ENCODE measurements at places on chromosomes 5 and 9.

DNA sequence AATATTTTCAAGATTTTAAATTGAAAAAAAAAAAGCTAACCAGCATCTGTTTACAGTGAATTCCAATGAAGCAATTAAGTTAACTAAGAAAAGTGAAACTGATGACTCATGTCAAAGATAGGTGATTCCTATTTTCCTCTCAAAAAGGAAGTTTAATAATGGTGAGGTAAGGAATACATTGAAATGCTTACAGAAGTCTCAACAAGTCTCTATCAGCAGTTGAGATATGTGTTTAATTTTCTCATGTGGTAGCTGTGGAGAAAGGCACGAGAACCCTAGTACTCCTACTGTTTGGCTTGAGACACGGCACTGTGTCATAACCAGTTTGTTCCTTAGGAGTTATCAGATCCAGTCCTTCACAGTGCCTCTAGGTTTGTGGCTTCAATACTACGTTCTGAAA, 114.5 kb downstream of the SLC25A46 start:
- DNase-seq, result no peak

DNA sequence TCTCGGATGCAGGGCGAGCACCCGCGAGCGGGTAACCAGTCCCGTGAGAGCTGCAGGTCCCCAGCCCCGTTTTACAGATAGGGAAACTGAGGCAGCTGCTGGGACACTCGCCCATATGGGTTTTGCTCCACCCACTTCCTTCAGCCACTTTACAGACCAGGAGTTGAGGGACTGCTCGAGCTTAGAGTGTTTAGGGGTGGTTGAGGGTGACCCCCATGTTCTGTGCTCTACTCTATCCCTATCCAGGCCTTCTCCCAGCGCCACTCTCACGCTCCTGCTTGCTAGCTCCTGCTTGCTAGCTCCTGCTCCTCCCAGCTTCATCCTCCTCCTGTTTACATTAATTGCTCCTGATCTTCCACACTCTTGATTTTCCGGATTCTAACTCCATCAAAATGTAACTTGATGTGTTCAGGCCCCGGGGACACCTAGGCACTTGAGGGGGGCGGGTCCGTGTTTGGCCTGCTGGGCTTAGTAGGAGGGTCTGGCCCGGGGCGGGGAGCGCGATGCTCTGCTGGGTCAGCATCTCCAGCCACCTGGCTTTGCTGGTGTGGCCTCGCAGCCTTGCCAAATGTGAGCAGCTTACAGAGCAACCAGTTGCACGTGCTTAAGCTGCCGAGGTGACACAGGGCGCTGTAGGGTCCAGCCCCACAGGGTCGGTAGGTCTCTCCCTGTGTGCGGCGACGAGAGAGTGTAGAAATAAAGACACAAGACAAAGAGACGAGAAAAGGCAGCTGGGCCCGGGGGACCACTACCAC, 1.5 kb upstream of the PTGES2 start:
- no peak for DNase-seq

DNA sequence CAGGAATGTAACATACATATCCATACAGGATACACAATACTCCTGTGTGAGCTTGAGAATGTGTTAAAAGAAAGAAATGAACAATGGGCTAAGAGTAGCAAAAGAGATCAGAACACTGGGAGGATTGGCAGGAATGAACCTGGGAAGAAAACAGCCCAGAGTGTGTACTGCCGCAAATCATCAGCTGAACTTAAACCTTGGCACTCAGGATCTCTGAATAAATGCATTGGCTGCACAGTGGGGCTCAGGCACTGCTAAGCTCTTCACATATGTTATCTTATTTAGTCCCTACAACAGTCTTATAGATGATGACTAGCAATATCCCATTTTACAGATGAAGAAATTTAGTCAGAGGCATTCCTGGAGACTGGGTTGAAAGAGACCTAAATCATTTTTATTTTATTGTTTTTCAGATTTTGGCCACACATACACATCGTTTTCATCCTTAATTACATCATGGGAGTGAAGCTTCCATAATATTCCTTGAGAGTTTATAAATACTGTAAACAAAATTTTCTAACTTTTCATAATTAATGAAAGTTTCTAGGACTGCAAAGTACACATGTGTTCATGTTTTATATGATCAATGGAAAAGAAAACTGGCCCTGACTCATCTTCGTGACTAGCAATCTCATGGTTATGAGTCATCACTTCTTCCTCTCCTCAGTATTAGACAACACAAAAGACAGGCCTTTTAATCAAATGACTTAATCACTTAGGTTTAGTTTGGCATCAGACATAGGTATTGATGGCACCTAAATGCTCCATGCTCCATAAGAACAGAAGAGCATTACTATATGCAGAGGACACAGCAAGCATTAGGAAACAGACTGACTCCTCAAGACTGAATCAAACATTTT, 59.2 kb downstream of the CDH18 start:
- no peak for DNase-seq

DNA sequence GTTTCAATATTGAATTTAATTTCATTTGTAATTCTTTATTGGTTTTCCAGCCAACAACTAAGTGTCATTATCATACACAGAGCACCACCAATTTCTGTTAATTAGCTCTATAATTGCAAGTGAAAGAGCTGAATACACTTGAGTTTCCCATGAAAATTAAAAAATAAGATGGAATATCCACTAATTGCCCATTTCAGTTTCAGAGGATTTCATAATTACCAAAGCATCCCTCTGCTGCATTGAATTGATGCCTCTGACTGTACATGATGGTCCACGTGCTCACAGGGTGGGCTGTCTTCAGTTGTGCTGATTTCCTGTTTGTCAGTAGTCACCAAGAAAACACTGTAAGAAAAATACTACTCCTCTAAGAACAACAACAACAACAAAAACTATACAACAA, 163.8 kb downstream of the CHSY3 start:
- no peak for DNase-seq

- peak; percentile 25 for DNase-seq
Measured at GRCh38 chr5:156197042-156197635, 129.8 kb upstream of the SGCD start.

GRCh38 chr5:151577566-151577965, 13.6 kb downstream of the FAT2 start:
- DNase-seq, result no peak

DNA sequence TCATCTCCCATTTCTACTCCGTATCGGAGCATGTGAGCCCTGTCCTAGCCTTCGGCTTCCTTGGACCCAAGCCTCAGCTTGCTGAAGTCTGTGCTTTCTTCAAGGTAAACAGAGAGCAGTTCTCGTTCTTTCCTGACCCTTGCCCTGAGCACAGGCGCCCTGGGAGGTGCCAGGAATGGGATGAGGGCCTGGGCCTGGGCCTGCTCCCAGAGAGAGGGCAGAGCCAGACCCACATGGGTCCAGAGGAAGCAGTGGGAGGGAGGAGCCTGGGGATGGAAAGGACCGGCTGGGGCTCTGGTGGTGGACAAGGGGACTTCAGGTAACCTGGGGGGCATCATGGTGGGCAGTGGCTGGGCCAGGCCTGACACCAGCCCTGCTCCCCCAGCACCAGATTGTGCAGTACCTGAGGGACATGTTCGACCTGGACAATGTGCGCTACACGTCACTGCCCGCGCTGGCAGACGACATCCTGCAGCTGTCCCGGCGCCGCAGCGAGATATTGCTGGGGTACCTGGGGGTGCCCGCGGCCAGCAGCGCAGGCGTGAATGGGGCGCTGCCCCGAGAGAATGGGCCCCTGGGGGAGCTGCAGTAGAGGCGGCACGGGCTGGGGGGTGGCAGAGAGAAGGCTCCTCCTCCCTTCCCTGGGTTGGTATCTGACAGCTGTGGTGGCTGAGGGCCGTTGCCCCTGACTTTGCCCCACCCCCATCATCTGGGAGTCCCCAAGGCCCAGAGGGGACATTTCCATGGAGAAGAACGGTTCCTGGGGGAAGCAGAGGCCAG, 10.9 kb upstream of the DOLPP1 start:
- no peak for DNase-seq

DNA sequence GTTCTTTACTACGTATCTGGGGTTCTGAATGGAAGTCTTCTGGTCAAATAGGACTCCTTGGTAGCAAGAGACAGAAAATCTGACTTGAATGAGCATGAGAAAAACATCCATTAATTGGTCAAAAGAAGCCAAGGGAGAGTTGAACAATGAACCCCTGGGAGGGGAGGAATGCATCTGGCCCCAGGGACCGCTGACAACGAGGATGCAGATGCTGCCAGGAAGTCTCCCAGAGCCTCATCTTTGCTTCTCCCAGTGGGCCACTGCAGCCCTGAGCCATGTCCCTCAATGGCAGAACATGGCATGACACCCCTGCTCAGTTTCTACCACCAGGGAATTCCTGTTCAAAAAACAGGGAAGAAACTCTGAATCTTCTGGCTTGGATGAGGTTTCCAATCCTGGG, 50.5 kb upstream of the ICE1 start:
- no peak for DNase-seq

GRCh38 chr5:39446231-39446630, 21.5 kb upstream of the DAB2 start:
- DNase-seq, result no peak

GRCh38 chr9:14273696-14274121, 40.2 kb downstream of the NFIB start:
- no peak for DNase-seq

- no peak for DNase-seq
Measured at GRCh38 chr5:53965459-53965858, 344.9 kb downstream of the ARL15 start.

GRCh38 chr5:32254881-32255539, 57.7 kb downstream of the MTMR12 start:
- DNase-seq, result peak; percentile 70

DNA sequence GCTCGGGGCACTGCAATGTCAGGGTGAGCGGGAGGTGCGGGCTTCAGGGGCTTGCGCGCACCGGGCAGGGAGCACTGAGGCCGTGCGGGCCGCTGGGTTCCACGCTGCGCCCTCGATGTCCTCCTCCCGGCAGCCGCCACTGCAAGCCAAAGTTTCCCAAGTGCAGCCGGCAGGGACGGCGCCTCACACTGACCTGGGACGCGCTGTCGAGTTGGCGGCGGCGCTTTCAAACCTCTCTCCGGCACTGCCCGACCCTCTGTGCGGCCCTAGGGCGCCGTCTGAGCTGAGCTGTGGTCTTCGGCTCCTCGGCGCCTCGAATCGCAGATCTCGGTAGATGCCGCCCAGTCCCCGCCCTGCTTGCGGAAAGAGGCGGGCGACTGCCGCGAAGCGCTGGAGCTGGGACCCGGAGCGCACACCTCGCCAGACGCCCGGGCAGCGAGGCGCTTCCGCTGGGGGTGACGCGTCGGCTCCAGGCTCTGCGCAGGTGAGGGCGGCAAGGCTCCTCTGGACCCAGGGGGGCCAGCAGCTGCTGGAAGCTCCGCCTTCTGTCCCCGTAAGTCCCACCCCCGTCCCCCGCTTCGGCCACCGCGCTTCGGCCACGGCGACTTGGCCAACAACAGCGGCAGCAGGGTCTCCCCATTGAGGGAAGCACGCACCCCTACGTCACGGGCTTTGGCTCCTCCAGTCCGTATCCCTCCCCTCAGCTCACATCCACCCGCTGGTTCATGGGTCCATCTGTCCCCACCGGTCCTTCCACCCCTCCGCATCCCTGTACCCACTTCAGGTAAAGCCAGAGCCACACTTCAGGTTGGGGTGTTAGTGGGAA, at the start of gene ANKRD34B:
TSS of gene ANKRD34B (minus strand) at position 320 of the 826 bp plus-strand sequence. CDS start 10,261 bp downstream, outside the sequence.
- peak; percentile 76 for DNase-seq

- DNase-seq, result no peak
Measured at GRCh38 chr9:71509054-71509453, 259.3 kb downstream of the CEMIP2 start.

GRCh38 chr9:114072184-114073140, 5.6 kb downstream of the AMBP start:
- DNase-seq, result no peak

DNA sequence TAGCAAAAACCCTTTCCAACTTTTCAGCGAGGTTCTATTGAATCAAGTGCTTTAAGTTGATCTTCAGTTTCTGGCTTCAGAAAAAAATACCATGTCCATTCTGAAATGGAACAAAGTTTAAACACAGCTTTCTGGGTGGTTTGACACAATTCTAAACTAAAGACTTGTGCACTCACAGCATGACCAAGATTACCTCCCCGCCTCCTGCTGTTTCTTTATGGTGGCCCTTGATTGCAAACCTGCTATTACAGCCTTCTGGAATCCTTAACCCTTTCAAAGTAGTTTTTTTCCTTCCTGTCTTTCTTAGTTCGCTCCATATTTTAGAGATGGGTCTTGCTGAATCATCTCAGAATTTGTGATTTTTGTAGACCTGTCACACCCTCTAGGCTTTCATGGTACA, 135.9 kb upstream of the FBN2 start:
- no peak for DNase-seq

DNA sequence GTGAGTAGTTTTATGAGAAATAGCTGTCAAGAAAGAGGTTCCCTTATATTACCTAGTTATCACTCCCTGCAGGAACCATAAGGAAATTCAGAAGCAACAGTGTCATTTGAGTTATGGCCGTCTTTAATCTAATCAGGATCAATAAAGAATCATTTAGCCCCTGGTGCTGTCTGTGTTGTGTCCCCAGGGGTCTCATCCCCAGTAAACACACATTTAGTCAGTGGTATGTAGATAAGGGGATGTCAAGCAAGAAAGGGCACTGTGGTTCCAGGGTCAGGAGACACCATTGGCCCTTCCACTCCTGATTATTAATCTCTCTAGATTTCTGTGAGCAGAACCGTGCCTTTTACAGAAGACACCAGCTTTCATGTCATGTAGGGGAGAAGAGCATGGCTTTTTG, 158.0 kb upstream of the SEMA6A start:
- DNase-seq, result no peak

- no peak for DNase-seq
Measured at GRCh38 chr5:135255461-135256178, 143.4 kb downstream of the MACROH2A1 start.

DNA sequence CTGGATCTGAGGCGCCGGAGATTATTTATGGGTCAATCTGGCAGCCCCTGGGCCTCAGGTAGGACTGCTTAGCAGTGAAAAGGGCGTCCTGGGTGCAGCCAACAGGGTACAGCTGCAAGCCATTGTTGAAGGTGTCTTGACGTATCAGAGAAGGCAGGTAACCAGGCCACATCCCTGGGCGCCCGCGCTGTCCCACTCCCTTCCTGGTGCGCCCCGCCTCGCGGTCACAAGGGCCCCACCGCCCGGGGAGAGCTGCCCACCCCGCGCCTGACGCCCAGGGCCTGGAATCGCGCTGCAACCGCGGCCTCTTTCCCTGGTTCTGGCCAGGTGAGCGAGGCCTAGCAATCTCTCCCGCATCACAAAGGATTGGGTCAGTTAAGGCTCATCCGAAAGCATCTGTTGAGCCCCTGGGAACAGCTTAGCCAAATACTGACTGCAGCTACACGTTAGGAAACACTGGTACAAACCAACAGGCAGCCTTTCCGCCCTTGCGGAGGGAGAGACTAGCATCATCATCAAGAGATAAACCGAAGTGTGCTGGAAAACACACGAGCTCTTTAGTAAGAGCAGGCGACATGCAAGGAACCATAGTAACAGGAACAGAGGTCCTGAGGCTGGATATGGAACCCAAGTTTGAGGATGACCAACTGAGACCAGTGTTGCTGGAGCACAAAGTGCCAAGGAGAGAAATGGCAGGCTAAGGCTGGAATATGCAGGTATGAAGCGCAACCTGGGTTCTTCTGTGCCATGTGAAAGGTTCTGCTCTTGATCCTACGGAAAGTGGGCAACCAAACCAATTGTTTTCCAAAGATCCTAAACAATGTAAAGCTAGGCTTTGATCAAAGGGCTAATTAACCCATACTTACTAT, 3.6 kb downstream of the RPS23 start:
- DNase-seq, result no peak

- no peak for DNase-seq
Measured at GRCh38 chr9:2933165-2934095, 89.5 kb upstream of the PUM3 start.

GRCh38 chr5:156188016-156188415, 138.9 kb upstream of the SGCD start:
- no peak for DNase-seq

GRCh38 chr9:89732295-89732938, 127.6 kb downstream of the GADD45G start:
- no peak for DNase-seq

GRCh38 chr9:135615666-135616618, 23.4 kb downstream of the GLT6D1 start:
- peak; percentile 36 for DNase-seq

All from D341Med (cell line).